MM.1S (cell line): ENCODE measurements at places on chromosomes 11 and 22.

DNA sequence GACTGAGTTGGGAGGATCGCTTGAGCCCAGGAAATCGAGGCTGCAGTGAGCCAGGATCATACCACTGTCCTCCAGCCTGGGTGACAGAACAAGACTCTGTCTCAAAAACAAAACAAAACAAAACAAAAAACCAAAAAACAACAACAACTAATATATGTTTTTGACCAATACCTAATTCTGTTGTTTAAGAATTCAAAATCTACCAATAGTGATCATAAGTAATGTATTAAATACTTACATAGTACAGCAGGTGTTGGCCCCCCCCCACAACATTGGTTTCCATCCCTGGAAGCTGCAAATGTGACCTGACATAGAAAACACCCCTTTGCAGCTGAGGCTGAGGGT lies 74.7 kb downstream of the KCNQ1 start:
- DNase-seq, result no peak

DNA sequence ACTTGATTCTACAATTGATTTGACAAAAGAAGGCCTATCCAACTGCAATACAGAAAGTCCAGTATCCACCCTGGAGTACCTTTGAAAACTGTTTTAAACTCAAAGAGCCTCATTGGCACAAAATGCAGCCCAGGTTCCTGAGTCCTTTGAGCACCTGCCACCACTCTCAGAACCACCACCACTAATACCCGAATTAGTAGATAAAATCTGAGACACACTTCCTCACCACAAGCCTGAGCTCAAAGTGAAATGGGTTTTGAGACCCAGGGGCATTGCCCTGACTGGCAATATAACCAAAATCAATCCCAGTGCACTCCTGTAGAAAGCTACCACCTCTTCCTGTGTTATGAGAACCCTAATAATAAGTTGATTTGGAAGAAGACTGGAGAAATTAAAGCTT lies 215.7 kb downstream of the CSNK2A3 start:
- DNase-seq, result peak; percentile 40

DNA sequence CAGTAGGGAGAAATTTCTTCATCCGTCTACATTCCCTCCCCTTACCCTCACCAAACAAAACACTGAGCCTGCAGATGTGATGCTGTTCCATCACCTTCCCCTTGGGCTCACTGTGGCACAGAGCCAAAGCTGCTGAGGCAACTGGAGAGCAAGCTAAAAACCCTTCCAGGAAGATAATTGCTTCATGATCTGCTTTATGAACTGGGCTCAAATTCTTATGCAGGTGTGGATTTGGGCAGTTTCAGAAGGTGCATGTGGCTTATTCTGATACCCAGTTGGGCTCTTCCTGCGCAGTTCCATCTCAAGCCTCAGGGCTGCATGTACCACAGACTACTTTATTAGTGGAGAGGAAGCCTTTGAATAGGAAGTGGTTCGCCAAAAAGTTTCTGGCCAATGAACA lies 58.3 kb downstream of the AAMDC start:
- DNase-seq, result peak; percentile 85

GRCh38 chr22:47309946-47310345 lies 547.5 kb downstream of the TBC1D22A start:
- no peak for DNase-seq

- DNase-seq, result no peak
These were observed 1341.5 kb upstream of the TENM4 start for GRCh38 chr11:80782135-80782885.

DNA sequence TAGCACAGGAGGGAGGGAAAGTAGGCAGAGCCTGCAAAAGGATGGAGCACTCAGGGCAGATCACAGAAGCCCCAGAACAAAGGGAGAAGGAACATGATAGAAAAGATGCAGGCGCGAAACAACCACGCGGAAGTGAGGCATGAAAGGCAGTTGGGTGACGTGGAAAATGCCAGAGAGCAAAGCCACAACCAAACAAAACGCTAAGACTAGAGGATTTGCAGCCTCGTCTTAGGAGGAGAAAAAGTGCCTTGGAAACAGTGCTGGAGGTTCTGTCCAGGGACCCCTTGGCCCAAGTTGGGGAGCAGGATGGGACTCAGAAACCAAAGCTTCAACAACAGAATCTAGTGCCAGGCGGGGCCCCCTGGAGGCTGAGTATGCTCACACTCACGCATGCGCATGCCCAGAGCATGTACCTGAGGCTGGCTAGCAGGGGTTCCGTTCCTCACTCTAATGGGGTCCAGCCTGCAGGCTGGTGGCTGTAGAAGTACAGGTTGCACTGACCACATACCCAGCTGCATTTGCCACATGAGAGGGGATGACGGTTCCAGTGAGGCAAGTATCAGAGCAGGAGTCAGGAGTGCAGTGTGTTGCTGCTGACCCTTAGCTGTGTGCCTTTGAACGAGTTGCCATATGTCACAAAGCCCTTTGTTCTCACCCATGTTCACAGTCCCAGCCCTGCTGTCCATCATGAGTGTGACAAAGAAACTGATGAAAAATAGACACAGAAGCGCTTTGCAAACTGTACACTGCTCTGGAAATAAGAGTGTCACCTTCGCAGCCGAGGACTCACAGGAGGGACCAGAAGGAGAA lies 568.6 kb upstream of the CADM1 start:
- no peak for DNase-seq

GRCh38 chr11:44863231-44863630 lies 87.5 kb downstream of the TP53I11 start:
- DNase-seq, result no peak

DNA sequence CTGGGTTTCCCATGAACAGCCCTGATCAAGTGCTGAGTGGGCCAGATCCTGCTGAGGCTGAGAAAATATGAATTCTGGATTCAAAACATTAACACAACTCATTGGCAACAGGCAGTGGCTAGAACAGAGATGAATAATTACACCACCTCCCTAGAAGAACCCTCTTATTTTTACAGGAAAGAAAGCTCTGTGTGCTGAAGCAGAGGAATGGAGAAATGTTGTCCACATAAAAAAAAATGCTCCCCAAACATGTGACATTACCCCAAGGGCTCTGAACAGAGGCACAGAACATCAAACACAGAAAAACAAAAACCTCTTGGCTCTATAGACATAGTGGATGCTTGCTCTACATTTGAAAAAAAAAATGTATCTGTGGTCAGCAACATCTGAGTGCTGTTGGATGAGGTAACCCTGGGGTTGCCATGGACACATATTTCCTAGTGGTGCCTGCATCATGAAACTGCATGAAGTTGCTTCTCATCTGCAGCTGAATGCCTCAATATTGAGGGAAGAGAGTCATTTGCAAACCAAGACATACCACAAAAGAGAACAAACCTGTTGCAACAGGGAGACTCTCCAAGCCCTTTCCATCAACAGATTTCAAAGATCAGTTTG lies 98.8 kb downstream of the SNX19 start:
- peak; percentile 77 for DNase-seq

- no peak for DNase-seq
These were observed 263.3 kb upstream of the PLET1 start for GRCh38 chr11:112523951-112524350.

DNA sequence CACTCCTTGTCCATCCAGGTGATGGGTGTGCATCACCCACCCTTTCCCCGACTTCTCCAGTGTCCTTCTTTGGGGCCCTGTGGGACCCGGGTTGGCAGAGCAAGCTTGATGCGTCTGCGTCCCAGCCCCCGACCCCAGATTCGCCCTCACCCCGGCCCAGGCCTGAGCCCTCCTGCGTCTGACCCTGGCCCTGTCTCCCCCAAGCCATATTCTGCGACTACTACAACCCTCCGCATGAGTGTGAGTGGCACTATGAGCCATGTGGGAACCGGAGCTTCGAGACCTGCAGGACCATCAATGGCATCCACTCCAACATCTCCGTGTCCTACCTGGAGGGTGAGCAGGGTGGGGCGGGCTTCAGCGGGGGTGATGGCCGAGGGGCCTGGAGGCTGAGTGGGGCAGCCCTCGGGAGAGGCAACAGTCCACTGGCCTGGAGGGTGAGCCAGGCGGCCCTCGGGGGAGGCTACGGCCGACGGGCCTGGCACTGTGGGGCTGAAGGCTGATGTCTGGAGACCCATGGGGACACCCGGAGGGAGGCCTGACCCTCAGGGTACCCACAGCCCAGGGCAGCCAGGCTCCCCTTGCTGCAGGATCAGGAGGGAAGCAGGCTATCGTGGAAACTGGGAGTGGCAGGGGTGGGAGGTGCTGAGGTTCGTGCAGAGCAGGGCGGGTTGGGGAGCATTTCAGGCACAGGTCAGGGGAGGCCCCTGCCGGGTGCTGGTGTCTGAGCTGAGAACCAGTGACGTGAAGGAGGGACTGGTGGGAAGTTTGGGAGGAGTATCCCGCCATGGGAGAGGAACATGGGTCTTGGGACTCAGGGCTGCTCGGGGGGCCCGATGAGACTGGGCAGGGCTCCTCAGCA lies 15.3 kb downstream of the MUC2 start:
- DNase-seq, result no peak

DNA sequence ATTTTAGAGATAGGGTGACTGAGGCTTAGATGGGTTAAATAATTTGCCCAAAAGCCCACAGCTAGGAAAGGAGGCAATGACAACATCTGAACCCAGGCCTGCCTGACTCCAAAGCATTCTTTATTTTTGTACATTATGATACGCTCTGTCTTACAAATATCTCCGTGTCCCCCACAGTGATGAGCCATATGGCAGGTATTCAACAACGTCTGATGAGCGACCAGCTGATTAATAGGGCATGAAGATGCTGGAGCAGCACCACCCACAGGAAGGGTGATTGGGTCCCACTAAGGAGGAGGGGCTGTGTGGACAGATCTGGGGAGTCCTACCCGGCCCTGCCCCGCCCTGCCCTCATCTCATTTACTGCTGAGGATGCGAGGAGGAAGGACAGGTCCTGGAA lies 380.6 kb downstream of the CADM1 start:
- DNase-seq, result no peak

DNA sequence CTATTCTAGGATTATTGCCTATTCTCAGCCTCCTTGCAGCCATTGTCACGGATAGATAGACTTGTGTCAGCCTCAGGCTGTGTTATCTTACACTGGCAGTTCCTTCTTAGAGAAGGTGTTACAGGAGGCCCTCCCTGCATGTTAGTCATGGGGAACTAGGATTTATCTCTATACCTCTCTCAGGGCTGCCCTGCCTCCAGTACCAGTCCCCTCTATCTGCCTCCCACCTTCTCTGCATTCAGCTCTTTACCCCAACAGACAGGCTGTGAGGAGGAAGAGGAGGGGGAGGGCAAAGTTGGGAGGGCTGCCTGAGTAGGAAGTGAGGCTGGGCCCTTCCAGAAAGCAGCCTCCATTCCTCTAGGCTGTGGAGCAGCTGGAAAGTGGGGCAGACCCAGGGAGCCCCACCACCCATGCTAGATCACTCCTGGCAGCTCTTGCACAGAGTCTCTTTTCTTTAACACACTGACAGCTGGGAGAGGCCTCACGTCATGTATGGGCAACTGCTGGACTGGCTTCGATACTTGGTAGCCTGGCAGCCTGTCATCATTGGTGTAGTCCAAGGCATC lies 2.9 kb upstream of the IL18BP start:
- no peak for DNase-seq

- DNase-seq, result peak; percentile 68
These were observed 148.1 kb downstream of the FAM76B start for GRCh38 chr11:95641495-95641894.

DNA sequence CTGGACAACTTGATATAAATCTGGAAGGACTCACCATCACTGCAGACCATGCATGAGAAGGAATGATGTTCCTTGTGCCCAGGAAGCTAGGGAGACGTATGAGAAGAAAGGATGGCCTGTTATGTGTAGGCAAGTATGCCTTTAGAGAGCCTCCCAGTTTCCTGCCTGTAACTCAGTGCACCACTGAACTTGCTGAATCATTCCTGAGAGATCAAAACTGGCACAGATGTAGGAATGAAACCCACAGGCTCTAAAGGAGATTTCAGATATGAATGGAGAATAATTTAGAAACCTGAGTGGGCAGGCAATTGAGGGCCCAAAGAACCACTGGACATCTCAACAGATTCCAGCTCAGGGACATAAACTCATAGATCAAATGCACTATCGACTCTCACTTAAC lies 38.4 kb upstream of the PRSS23 start:
- DNase-seq, result no peak

GRCh38 chr11:117130879-117131278 lies 13.2 kb upstream of the PAFAH1B2 start:
- no peak for DNase-seq

DNA sequence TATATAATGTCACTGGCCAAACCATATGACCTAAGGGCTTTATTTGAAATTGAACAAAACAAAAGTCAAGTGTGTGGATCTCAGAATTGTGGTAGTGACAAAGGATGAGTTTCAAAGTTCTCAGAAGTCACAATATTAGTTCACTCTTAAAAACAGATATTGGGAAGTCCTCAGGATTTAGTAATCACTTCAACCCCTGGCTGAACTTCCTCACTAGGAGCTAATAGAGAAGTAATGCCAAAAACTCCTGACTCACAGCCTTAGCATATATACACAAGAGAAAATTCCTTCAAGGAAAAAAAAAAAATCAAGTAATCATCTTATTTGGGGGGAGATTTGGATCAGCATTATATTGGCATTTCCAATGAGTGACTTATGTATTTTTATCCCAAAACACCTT lies 75.6 kb upstream of the APOA1 start:
- DNase-seq, result no peak

DNA sequence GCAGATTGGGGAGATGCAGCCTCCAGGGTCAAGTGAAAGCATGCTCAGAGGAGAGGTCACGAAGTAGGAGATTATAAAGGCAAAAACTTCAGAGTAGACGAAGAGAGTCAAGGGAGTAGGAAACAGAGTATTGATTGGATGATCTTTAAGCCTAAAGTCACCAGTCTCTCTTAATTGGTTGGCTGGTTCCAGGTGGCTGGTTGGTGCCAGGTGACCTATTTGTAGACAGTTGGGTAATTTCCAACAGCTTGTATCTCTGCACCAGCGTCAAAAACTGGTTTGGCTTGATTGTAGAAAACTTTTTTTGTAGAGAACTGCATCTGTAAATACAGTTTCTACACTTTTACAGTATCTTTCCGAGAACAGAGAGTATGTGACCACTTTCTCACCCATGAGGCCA lies 75.7 kb upstream of the CCDC90B start:
- no peak for DNase-seq
